ENCODE measurements at places on chromosomes 3 and 15.

DNA sequence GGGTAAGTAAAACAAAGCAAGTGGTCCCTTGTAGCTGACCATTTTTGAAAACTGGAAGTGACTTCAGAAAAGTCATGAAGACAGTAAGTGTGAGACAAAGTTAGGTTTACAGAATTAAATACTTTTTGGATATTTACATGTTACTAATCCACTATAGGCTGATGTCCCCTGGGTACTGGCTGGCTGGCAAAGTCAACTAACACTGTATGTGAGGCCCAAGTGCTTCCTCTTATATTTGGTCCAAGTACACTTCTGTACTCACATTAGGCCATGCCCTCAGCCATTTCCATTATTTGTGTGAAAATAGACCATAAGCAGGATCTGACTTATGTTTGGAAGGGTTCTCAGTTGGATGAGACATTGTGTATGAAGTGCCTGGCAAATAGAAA is 5.5 kb upstream of the LEKR1 start:
- DNase-seq, result no peak

GRCh38 chr3:174767853-174768382 is 91.2 kb upstream of the NAALADL2 start:
- no peak for DNase-seq

DNA sequence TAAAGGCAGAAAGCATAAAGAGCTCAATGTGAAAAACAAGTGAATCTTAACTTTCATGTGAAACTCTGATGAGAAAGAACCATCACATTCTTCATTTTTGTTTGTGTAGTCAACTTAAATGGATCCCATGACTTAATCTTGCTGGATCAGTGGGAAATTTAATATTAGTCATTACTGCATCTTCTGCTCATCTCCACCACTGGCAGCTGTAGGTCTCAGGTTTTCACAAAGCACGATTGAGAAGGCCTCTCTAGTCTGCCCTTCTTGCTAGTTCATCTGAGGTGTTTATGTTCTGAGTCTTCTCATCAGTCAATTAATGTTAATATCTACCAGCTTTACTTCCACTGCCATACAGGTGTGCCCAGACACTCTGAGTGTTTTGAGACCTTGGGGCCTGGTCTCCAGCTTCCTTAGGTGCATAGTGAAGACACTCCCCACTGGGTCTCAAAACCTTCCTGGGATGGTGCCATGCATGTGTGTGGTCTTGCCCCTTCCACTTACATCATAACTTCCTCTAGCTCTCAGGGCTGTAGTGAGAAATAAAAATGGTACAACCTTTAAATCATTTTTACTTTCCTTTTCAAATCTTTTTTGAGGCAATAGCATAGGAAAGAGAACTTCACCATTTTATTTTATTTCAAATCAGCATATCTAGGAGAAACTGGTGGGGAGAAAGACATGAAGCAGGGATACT is 421.6 kb upstream of the CBLB start:
- DNase-seq, result no peak

- DNase-seq, result no peak
Measured at GRCh38 chr3:180421221-180421620, 180.7 kb upstream of the TTC14 start.

DNA sequence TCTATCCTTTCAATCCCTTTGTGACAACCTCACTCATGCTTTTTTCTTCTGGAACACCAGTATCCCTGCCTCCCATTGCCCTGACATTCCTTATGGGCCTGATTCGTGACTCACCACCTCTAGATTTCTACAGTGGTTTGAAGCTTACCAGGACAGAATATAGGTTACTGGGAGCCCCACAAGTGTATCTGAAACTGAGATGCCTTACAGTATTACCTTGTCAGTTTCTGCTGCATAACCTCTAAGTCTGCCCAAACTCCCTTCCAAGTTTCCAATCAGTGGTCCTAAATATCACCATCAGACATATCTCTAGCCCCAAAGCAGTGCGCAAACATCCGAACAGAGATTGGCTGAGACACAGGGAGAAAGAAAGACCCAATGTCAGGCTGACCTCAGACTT is 5.6 kb downstream of the CPB1 start:
- DNase-seq, result no peak

DNA sequence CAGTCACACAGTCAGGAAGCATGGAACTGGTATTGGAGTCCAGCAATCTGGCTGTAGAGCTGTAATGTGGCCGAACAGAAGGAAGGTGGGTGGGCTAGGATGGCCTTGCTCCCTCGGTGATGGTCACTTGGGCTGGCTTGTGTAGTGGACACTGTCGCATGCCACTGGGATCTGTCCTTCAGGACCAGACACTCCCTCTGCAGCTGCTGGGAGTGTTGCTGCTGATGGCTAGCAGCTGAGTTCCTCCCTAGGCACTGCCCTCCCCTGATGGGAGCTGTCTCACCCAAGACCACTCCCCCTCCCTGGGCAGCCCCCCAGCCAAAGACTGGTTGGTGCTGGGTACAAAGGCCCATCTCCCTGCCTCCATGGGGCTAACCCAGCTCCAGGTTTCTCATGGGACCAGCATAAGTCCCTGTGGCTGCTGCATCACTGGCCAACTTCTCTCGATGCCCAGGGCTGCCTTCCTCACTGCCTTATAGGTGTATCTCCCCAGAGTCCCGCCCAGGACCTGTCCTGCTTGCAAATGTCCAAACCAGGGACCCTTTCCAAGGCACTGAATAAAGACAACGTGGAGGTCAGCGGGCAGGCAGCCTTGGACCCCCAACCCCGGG is 48.4 kb downstream of the WNT7A start:
- no peak for DNase-seq

GRCh38 chr3:54305409-54306099 is 183.2 kb downstream of the CACNA2D3 start:
- no peak for DNase-seq

DNA sequence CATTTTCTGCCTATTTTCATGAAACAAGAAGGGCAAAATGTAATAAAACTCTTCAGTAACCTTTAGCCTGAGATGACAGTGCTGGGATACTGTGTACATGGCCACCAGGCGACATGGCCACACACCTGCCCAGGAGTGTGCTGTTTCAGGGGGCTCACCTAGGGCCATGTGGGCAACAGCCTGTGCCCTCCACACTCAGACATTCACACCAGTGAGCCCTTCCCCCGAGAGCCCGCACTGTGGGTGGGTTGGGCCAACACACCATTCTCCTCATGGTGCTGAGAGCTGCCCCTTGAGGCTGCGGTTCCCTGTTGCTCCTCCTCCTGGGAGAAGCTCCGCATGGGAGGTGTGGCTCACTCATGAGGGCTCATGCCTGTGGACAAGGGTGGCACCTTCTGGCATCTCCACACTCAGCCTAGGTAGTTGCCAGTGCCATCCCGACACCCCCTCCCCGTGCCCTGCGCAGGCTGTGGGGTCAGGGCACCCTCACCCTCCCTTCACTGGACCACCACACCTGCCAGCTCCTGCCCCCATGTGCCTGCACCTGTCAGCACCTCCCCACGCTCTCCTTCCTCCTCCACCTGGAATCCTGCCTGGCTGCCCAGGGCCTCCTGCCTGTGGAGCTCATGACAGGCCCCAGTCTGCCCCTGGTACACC is 19.7 kb downstream of the OCA2 start:
- no peak for DNase-seq

DNA sequence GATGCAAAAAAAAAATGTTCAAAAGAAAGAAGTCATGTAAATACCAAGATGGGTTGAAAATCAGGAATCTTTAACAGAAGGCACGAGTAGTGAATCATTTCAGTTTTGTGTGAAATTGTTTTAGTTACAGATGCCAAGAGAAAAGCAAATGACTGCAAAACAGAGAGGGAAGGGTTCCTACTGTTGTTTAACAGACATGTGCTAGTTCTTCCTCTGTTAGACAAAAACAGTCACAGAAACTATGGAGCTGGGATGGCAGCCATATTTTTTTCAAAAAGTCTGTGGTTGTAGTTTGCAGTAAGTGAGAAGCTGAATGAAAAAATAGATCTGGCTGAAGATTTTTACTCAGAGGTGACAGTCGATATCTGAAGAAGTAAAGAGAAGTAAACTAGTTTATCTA is 511.9 kb downstream of the ZIC1 start:
- DNase-seq, result no peak

DNA sequence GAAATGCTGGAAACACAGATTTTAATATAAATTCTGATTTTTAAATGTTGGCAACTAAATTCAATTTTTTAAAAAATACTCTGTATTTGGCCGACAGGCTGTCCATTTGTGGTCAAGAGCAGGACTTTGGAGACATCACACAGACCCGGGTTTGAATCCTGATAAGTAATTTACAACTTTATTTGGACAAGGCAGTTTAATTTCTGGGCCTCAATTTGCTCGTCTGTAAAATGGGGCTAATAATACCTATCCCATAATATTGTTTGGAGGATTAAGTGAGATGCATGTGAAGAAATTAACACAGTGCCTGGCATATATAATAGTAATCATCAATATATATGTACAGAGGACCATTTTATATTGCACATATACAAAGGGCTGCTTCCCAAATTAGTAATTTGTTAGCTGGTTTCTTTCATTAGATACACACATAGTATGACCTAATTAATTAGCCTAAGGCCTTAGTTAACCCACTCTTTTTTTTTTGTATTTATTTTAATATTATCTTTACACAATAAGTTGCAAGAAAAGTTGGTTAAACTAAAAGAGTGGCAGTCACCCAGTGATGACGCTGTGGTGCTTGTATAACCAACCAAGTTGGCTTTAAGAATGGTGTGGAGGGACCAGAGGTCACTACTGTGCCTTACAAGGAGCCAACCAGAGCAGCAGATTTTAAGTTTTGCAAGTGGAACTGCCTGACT is 665 bp downstream of the PIGB start:
- no peak for DNase-seq
